Activated CD8-positive, alpha-beta memory T cell treated with anti-CD3 and anti-CD28 coated beads for 1 hour (primary cell): ENCODE measurements at places on chromosomes 7 and 10.

GRCh38 chr7:90596671-90597562, 796 bp downstream of the CDK14 start:
- DNase-seq: no peak

GRCh38 chr10:47361293-47361692, 13.1 kb downstream of the RBP3 start:
- no peak for DNase-seq

GRCh38 chr10:110524179-110524858, 26.6 kb downstream of the DUSP5 start:
- DNase-seq: no peak

DNA sequence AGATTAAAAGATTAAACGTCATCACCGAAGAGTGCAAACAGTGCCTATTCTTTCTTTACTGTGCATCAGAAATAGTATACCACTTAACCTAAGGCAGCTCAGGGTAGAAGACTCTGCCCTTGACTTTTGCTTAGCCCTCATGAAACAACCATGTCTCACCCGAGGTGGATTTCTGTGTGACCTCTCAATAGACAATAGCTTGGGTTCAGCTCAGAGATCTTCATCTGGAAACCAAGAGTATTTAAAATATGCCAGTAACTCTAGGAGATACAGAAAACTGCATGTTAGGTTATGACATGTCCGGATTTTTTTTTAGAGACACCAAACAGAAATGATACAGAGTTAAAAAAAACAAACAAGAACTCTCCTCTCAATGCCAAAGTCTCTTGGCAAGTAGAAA, 75.8 kb downstream of the JAZF1 start:
- DNase-seq: no peak

DNA sequence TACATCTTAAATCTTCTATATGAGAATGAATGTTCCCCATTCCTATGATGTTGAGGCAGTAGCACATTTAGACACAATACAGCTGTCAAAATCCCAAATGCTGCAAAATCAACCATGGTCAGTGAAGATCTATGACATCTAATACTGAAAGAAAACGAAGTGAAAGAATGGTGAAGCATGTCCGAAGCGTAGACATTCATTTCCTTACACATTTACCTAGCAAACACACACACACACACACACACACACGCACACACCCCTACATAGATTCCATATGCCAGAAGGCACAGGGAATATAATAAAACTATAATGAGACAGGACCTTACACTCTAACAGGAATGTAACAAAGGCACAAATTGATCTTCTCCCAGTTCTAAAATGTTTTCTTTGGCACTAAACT, 32.5 kb downstream of the CCDC6 start:
- DNase-seq: no peak

- peak; percentile 71 for DNase-seq
Measured at GRCh38 chr10:6163364-6164270, 39.1 kb upstream of the PFKFB3 start.

DNA sequence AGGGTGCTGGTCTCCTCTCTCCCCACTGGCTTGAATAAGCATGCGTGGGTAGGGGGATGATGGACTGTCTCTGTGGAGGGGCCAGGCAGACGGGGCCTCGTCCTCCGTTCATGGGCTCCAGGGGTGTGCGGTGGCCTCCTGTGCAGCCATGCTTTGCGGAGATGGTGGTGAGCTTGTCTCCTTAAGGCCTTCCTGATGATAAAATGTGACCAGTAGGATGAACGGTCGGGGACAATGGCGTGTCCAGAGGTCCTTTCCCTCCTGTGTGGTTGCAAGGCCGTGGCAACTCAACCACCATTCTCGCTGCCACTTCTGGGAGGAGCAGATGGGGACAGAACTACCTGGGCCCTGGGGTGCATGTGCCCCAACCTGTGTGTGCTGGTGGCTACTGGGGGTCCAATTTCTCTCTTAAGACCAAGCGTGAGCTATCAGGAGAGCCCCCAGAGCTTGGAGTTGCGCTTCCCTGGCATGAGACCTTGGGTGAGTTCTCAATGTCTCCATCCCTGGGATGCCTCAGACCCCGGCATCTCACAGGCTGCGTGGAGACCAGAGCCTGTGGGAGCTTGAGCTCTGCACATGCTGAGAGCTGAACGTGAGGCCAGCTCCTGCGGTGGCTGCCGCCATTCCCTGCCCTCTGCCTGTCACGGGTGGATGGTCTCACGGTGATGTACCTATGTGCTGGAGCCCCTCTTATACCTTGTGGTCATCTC, 112.2 kb downstream of the INPP5A start:
- no peak for DNase-seq

DNA sequence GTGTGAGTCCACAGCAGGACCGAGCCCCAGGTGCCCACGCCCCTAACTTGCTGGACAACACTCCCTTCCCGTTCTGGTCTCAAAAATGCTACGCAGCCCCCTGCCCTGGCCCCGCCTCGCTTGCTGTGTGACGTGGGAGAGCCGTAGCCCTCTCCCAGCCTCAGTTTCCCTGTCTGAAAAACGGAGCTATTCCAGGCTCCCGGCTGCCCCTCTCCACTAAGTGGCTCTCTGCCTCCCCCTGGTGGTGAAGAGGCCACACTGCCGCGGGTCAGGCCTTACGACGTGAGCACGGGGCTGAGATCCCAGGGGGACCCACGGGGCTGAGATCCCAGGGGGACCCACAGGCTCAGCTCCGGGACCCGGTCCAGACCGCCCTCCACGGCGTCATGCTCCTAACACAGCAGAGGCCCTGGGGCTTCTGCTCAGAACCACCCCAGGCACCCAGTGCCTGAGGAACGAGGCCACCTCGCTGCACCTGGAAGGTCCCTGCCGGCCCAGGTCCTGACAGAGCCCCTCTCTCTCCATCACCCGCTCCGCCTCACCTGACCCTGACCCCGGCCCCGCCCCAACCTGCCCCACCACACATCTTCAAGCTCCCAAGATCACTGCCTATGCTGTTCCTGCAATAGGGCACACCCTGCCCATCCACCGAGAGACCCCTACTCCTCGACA, 26.7 kb downstream of the MICALL2 start:
- DNase-seq: peak; percentile 46

- no peak for DNase-seq
Measured at GRCh38 chr7:12549106-12549505, 21.4 kb upstream of the SCIN start.

DNA sequence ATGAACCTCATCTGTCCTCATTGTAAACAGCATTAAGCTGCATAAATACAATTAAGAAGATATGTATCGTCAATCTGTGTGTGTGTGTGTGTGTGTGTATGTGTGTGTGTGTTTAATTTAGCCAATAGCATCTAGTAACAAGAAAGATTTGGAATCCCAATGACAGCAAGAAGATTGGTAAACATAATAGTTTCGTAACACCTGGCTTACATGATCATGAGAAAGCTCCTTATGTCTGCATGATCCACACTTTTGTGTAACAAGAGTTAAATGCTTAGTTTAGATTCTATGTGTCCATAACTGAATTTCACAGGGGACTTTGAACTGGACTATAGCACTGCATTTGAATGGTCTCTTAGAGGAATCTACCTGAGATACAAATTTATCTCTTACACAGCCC, 191.0 kb upstream of the BET1 start:
- no peak for DNase-seq

- no peak for DNase-seq
Measured at GRCh38 chr10:98312822-98313221, 44.8 kb upstream of the LOXL4 start.

- DNase-seq: no peak
Measured at GRCh38 chr10:96288151-96288621, 16.0 kb upstream of the DNTT start.
